ENCODE measurements at places on chromosomes 1 and 21. TPM values are rescaled to one million over a fixed set of nuclear protein-coding genes. Genes with fewer than 3 reads are reported as not detected.

Gene OXCT2
- total RNA-seq: 15.0 TPM

DNA sequence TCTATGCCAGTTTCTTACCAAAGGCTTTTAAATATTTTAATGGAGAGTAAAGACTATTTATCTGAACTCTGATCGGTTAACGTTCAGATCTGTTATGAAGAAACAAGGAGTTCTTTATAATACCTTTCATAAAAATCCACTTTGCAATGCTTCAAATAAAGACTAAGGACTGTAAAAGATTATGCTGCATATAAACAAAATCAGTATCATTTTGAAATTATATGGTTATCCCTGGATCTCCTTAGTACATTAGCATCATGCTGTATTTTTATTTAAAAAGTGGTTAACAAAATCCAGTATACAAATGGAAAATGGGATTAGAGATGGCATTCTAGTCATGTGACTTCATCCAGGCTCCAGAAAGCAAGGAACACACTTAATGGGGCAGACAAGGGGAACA lies 386.8 kb downstream of the LMO4 start:
- no peak for DNase-seq

DNA sequence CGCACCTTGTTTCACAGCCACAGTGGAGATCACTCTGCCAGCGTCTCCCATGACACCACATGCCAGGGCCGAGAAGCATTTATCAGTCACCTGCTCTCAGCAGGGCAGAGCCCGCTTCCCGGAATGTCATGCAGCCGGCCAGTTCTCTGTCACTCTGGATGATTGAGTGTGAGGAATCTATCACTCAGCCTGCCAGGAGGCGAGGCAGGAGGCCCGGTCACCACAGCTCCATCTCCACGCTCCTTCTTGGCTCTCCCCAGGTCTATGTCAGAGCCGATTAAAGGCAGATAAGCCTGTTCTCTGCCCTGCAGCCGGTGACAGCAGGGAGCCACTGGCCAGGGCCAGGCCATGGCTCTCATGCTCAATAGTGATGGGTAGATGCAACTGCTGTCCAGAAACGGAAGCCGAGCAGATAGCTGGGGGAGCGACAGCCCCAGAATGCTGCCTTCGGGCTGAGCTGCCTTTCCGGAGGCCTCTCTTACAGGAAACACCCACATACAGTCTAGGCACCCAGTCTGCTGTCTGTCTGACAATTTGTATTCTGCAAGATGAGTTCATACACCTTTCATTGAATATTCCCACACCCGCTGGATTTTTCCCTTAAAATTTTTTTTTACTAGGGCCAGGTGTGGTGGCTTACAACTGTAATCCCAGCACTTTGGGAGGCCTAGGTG lies 64.1 kb downstream of the ACTL8 start:
- DNase-seq: no peak

DNA sequence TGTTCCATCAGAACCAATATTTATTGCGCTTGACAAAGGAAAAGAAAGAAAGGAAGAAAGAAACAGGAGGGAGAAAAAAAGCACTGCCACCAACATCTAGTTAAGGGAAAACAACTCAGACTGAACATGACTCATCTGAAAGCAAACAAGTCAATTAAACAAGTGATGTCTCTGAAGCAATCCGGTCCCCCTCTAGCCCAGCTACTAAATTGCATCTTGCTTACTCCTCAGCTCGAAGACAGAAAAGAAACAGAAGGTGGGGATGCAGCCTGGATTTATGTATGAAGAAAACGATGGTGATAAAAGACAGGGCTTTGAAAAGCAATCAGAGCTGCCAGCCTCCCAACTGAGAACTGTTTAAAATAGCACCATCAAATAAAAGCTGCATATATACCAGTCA lies 188.2 kb downstream of the OMA1 start:
- DNase-seq: peak; percentile 12

- peak; percentile 32 for DNase-seq
These were observed 897 bp downstream of the EPHX4 start for GRCh38 chr1:92030656-92031107.

All from epithelial cell of proximal tubule (primary cell).